ENCODE measurements at places on chromosomes 6 and 20. TPM values are rescaled to one million over a fixed set of nuclear protein-coding genes. Genes with fewer than 3 reads are reported as not detected.

Gene VEGFA
- total RNA-seq = 197 TPM

DNA sequence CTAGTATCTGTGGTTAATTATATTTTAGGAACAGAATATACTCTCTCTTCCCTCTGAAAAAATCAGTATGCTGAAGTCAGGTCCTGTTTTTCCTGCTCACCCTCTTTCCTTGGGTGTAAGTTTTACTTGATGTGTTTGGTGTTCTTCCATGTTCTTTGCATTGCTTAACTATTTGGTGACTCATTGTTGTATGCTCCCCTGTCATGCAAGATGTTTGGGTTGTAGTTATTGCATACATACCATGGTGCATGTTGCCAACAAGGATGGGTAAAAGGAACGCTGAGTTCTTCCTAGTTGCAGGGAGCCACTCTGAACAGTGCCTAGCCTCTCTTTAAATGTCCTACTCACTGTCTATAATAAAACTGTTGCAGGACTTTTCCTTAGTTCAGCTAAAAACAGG, 207.9 kb upstream of the LAMP5 start:
- H3K36me3 ChIP-seq = no peaks in the 10 kb centered on the region
- no peak overlapping the region for H3K27ac ChIP-seq
- no peak overlapping the region for H3K4me3 ChIP-seq
- peak; percentile 82 for DNase-seq
- no peaks in the 10 kb centered on the region for H3K27me3 ChIP-seq

- H3K4me3 ChIP-seq = no peak overlapping the region
- no peaks in the 10 kb centered on the region for H3K27me3 ChIP-seq
- H3K4me1 ChIP-seq = no peaks in the 10 kb centered on the region
- peak; percentile 19 for DNase-seq
Observed at GRCh38 chr6:155389130-155389529, 66.5 kb downstream of the NOX3 start.

Gene DOP1A
- 18.2 TPM for total RNA-seq

GRCh38 chr6:165837948-165838745, 175.1 kb upstream of the PDE10A start:
- no peaks in the 10 kb centered on the region for H3K36me3 ChIP-seq
- no peak overlapping the region for H3K27ac ChIP-seq
- DNase-seq = no peak
- H3K4me1 ChIP-seq = no peaks in the 10 kb centered on the region

- H3K36me3 ChIP-seq = no peaks in the 10 kb centered on the region
- H3K27ac ChIP-seq = peak overlapping the region; percentile 88
- peak overlapping the region; percentile 94 for H3K4me3 ChIP-seq
- no peaks in the 10 kb centered on the region for H3K27me3 ChIP-seq
Observed at GRCh38 chr6:26157251-26158075, 70.2 kb downstream of the HFE start.

DNA sequence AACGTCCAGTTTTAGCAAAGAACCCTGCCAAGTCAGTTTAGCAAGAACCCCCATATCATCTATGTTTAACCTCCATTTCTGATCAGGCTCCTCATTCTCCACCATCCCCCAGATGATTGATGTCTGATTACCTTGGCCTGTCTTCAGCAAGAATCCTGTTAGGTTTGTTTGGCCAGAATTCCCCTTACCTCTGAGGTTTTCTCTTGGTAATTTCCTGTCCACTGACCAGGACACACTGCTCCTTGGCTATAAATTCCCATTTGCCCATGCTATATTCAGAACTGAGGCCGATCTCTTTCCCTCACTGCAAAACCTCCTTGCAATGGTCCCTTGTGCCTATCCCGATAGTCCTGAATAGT, 27.0 kb downstream of the ZNF311 start:
- H3K27ac ChIP-seq = peak overlapping the region; percentile 54
- no peaks in the 10 kb centered on the region for H3K36me3 ChIP-seq
- no peaks in the 10 kb centered on the region for H3K27me3 ChIP-seq
- DNase-seq = no peak

DNA sequence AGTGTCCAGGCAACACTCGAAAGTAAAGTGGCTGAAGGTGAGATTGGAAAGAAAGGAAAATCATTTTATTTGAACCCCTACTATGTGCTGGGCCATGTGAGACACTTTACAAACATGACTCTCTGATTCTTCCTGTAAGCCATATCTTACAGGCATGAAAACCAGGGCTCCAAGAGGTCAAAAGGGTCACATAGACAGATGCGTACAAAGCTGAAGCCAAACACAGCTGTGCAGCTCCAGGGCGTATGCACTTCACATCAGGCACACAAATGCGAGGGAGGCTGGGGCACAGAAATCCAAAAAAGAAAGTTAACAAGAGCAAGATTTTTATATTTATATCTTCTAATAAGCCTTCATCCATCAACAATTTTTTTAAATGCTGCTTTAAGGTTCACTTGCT, 176.5 kb downstream of the PHACTR1 start:
- no peak for DNase-seq
- H3K4me1 ChIP-seq = no peaks in the 10 kb centered on the region
- H3K27me3 ChIP-seq = no peaks in the 10 kb centered on the region

Gene WFDC2
- total RNA-seq = not detected

GRCh38 chr6:79895382-79896074, 51.8 kb downstream of the ELOVL4 start:
- DNase-seq = peak; percentile 57
- no peak overlapping the region for H3K4me3 ChIP-seq
- peaks cover 20% of the 10 kb centered on the region for H3K4me1 ChIP-seq
- H3K36me3 ChIP-seq = no peaks in the 10 kb centered on the region
- no peaks in the 10 kb centered on the region for H3K27me3 ChIP-seq

Measured in GM23248 (cell line).